ENCODE measurements at places on chromosomes 13 and 19.
A peak's percentile ranks its signal among the peaks of the same experiment; 100 is the strongest.

- DNase-seq = no peak
Observed at GRCh38 chr13:111384441-111385182, 64.2 kb downstream of the TEX29 start.

DNA sequence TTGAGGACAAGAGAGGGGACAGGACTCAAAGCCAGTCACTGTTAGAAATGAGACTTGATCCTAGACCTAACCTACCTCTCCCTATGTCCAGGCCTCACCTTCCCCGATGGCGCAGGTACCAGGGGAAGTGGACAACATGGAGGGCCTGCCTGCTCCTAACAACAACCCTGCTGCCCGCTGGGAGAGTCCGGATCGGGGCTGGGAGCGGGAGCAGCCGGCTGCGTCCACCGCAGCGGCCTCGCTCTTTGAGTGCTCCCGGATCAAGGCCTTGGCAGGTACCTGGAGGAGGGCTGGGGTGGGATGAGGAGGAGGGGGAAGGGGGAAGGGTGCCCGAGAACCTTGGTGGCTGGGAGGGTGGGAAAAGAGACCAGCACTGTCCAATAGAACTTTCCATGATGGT is 5.7 kb downstream of the SPTBN4 start:
- DNase-seq = no peak

DNA sequence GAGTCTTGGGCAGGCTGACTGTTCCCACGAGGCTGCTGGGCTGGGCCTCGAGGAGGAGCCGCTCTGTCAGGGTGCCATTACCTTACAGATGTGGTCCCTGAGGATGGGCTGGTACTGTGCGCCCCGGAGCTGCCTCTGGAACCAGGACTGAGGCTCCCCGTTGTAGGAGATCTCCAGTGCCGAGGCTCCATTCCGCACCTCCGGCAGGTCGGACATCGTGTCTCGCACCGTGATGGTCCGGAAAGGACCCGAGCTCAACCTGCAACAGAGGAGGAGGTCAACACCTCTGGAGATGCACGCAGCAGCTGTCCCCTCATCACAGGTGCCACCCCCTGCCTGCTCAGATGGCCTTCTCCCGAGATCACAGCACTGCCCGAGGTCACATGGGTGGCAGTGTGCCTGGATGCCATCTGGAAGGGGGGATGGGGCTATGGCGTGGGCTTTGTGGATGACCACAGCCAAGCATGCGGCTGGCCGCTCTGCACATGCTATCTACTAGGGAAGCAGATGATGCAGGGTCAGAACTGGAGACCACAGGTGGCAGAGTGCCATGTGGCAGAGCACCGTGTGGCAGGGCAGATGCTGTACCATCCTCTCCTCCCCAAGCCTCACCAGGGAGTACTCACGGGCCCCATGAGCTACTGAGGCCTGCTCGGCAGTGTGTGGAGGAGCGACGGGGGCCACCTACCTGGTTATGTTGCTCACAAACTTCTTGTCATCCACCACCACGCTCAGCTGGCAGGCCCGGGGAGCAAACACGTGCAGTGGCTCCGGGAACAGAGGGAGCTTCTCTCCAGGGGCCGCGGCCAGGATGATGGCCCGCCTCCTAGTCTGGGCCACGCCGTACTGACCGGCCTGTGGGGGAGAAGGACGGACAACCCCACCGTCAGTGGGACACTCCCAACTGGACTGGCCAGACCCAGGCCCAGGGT is 18.3 kb upstream of the EIF3G start:
- DNase-seq = no peak

DNA sequence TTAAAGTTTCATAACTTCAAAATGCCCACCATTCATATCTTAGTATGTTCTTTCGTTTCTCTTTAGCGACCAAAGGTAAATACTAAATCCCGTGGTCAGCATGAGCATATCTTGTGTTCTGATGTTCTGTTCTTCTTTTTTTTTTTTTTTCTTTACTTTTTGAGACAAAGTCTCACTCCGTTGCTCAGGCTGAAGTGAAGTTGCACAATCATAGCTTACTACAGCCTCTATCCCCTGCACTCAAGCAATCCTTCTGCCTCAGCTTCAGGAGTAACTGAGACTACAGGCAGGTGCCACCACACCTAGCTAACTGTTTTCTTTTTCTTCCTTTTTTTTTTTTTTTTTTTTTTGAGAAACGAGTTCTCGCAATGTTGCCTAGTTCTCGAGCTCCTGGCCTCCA is 60.9 kb upstream of the ATP12A start:
- no peak for DNase-seq

GRCh38 chr19:7871437-7872305 is 2.5 kb downstream of the PRR36 start:
- peak; percentile 88 for DNase-seq

DNA sequence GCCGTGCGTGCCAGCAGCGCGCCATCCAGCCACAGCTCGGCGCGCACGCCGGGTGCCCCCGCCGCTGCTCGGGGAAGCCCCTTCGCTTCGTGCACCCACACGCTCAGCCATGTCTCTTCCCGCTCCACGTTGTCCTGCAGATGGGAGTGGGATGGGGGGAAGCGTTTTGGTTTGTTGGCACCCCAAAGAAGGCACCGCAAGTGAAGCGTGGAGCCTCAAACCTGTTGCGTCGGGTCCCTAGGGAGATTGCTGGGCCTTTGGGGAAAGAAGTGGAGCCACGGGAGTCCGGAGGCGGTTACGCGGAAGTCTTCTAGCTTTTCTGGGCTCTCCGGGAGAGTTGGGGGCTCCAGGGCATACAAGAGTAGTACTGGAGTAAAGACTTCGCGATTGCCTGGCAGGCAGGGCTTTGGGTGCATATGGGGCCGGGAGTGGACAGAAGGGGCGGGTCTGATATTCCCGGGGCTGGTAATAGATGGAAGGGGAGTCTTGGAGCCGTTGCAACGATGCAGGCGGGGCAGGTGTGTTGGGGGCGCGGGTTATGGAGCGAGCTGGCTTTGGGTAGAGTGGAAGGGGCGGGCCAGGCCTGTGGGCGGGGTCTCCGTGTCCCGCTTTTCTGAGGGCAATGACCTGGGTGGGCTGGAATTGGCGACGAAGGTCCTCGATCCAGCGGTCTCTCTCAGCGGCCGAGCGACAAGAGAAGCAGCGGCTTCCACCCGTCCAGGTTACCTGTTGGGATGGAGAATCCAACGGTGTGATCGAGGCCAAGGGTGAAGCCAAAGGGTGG is 6.5 kb downstream of the RASAL3 start:
- DNase-seq = no peak

- no peak for DNase-seq
Observed at GRCh38 chr13:43686557-43686956, 100.2 kb downstream of the ENOX1 start.

DNA sequence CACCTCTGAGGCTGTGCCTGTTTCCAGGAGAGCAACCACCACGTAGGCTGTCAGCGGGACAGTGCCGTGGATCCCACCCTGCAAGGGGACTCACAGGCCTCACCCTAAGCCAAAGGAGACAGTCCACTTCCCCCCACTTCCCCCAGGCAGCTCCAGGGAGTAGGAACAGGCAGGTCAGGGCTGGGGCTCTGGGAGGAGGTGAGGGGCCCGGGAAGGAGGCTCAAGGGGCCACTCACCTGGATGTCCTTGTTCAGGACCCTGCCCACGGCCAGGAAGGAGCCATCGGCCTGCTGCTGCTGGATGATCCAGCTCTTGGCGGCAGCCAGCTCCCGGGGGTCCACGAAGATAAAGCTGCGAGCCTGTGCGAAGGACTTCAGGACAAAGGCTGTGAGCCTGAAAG is 25.6 kb downstream of the F2RL3 start:
- DNase-seq = no peak

GRCh38 chr19:2327773-2328400 is 499 bp downstream of the LSM7 start:
- peak; percentile 27 for DNase-seq

- DNase-seq = no peak
Observed at GRCh38 chr13:50322006-50322405, 306.8 kb downstream of the KCNRG start.

DNA sequence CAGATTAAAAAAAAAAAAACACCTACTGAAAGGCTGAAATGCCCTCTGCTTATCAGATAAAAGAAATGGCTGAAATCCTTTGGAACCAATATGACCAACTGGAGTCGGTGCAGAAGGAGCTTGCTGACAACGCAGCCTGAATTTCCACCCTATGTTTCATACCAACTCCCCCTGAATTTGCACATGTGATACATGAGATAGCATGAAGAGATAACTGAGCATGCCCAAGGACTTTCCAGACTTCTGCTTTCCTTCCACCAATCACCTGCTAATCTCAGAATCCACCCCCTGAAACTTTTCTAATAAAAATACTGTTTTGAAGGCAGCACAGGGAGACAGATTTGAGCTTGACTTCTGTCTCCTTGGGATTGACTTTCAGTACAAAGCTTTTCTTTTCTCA is 32.2 kb upstream of the WDFY2 start:
- DNase-seq = no peak

GRCh38 chr19:10110972-10111317 is 548 bp upstream of the P2RY11 start:
- no peak for DNase-seq

DNA sequence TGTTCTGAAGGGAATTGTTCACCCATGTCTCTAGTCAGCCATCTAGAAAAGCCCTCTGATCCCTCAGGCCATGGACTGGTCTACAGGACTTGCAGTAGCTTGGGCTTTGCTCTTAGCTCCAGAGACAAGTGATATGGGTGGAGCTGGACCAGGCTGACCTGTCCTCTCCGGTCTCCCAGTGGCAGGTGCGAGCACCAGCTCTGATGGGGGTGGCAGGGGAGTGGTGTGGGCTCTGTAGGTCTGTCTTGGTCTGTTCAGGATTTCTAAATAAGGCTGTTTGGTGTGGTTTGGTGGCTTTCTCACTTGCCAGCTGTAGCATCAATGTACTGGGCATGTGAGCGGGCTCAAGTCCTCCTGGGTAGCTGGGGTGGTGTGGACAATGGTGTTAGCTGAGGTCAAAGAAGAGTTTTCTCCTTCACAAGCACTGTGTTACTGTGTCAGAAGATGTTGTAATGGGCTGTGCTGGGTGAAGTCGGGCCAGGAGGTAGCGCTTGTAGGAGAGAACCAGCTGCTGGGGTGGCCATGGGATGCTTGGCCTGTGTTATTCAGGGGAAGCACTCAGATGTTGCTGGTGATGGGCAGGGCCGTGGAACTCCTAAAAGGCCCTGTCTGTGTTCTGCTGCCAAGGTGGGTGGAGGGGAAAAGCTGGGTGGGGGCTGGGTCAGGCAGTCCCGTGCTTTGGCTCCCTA is 16.9 kb downstream of the GPC6 start:
- no peak for DNase-seq

GRCh38 chr13:114325729-114326128 is 11.4 kb downstream of the CHAMP1 start:
- DNase-seq = no peak

DNA sequence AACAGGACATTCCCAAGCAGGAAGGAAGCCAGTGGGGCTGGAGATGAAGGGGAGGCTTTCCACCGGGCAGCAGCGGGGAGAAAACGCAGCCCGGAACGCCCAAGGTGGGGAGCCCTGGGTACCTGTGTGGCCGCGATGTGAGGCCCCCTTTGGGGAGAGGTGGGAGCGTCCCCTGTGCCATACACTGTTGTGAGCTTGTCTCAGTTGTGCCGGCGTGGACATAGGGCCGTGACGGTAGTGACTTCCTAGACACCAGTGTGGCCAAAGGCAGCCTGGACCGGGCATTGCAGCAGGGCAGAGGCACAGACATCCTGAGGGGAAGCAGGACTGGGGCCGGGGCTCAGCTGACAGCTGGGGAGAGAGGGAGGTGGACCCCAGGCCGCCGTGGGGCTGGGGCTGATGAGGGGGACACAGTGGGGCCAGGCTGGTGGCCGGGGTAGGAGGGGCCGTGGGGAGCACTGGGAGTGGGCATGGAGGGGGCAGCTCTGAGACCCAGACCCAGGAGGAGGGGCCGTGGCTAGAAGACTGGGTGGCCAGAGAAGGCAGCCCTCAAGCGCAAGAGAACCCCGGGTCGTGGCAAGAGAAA is 38.5 kb upstream of the TFDP1 start:
- DNase-seq = no peak

DNA sequence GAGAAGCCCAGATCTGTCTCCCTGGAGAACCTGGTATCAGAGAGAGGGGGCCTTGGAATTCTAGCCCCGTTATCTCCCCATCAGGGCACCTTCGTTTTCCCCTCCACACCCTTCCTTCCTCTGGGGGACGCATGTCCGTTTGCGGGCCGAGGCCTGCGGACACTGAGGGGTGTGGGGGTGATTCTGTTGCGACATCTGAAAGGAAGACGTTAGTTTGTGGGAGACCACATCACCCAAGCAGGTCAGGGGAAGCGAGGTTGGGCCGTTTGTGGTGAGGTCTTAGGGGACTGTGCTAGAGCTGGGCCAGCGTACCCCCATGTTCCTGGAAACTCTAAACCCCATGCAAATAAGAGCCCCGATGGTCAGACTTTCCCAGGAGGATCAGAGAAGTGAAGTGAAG is 3.7 kb upstream of the HSH2D start:
- no peak for DNase-seq

DNA sequence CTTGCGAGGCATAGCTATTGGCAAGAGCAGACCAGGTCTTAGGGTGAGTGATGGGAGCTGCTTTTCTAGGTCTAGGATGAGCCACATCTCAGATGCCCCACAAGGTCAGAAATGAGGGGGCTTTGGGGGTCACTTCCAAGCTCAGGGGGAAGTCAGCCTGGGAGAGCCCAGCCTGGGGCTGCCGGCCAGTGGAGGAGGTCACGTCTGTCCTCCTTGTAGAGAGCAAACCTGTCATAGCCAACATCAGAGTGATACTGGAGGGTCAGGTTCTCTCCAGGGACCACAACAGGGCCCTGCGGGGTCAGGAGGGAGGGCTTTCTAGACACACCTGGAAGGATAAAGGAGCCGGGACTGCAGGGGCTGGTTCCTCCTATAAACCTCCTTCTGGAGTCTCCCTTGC is 2.4 kb downstream of the LILRA5 start:
- no peak for DNase-seq

DNA sequence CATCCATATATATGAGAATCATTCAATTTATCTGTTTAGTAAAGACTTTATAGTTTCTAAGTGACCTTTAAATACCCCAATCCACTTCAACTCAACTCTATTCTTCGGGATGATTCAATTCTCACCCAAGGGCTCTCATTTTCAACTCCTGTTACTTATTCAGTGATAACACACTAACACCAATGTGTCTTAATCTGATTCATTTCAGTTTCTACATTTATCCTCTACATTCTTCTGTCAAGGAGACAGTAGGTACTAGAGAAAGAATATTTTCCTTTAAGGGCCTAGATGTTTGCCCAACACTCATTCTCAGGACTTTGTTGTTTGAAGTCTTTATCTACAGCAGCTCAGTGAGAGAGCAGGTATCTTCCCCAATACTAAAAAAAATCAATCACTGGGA is 7.1 kb downstream of the ARGLU1 start:
- DNase-seq = no peak

GRCh38 chr19:30802424-30803013 is 430.3 kb downstream of the ZNF536 start:
- no peak for DNase-seq

- no peak for DNase-seq
Observed at GRCh38 chr13:28049880-28050875, 50.2 kb downstream of the FLT3 start.

- no peak for DNase-seq
Observed at GRCh38 chr13:99255271-99255670, 2.9 kb downstream of the GPR18 start.

Data from stimulated activated CD4-positive, alpha-beta T cell treated with anti-CD3 and anti-CD28 coated beads, Interleukin-15, amount 100 ng/mL, for 48 hours (primary cell).